Mucosa of descending colon (tissue), 3 donors: ENCODE measurements at places on chromosomes 1 and 21.

- no peak for DNase-seq
These were observed 154.9 kb upstream of the TIAM1 start for GRCh38 chr21:31498985-31499384.

- DNase-seq, result no peak
These were observed 31.4 kb upstream of the BCL9 start for GRCh38 chr1:147509786-147510395.

GRCh38 chr1:154989195-154989860 lies 4.1 kb upstream of the LENEP start:
- no peak for DNase-seq

DNA sequence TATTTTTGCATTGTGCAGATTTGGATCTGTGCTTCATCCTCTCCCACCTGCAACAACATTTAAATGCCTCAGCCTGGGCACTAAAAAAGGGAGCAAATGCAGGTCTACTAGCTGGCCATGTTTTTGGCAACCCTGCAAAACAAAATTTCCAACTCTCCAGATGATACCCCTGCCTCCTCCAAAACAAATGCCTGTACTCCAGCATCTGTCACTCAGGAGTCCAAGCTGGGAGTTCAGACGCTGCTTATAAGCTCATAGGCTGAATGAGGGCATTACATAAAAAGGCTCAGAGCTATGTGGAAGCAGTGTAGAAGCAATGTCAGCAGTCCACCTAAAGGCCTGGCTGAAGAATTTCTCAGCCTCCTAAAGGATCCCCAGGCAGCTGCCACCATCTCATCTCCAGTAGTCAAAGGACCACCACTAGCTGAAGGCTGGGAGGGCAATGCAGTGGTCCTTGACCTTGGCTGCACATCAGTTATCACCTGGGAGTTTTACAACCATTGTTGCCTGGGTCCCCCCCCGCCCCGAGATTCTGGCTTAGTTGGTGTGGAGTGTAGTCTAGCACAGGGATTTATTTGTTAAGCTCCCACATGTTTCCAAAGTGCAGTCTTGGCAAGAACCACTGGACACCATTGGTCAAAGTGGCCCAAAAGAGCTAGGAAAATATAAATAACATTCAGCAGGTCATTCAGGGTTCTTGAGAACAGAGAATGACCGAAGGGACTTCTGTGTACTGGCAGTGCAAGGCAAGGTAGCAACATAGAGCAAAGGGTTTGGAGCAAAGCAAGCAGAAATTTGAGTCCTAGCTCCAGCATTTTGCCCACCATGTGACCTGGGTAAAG lies 57.2 kb downstream of the ITPKB start:
- no peak for DNase-seq

- no peak for DNase-seq
These were observed 7.9 kb upstream of the HCRTR1 start for GRCh38 chr1:31609514-31610118.

GRCh38 chr1:180444522-180444921 lies 57.9 kb downstream of the ACBD6 start:
- no peak for DNase-seq

DNA sequence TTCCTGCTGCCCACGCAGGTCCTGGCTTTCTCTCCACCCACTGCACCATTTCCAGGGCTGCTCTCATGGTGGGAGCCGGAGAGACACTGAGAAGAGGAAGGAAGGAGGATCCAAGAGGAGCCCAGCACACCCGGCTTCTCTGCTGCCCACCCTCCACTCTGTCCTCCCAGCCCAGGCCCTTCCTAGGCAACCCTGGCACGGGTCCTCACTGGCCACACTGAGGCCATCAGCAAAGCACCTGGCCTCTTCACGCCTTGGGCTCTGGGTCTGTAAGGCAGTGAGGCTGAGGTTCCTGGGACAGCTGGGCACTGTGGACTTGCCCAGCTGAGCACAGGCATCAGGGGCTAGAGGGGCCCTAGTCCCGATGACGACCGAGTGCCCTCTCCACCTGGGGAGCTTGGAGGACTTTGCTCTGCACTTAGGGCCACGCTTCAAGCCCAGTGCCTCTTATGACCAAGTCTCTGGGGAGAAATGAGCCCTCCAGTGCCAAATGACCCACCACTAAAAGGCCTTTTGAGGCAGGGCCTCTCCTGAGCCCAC lies 43.1 kb downstream of the PDE9A start:
- DNase-seq, result no peak

DNA sequence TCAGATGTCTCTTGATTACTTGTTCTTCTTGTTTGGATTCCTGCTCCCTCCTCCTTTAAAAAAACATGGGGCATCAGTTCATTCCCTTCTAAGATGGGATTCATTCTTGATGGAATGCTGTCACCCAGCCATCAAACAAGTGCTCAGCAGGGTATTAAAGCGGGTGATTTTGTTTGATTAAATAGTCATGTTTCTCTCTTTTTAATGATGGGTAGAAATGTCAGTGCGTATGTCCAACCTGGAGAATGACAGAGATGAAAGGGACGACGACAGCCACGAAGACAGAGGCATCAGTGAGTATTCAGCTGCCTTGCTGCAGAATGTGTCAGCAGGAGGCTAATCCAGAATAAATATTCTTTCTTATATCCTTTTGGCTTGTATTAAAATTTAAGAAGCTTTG lies 63.8 kb upstream of the RAVER2 start:
- no peak for DNase-seq

GRCh38 chr1:113681596-113682337 lies 77.5 kb downstream of the PHTF1 start:
- DNase-seq, result no peak
